Left hindlimb (tissue), 1 donor: ENCODE measurements at places on chromosomes 3 and 15.

DNA sequence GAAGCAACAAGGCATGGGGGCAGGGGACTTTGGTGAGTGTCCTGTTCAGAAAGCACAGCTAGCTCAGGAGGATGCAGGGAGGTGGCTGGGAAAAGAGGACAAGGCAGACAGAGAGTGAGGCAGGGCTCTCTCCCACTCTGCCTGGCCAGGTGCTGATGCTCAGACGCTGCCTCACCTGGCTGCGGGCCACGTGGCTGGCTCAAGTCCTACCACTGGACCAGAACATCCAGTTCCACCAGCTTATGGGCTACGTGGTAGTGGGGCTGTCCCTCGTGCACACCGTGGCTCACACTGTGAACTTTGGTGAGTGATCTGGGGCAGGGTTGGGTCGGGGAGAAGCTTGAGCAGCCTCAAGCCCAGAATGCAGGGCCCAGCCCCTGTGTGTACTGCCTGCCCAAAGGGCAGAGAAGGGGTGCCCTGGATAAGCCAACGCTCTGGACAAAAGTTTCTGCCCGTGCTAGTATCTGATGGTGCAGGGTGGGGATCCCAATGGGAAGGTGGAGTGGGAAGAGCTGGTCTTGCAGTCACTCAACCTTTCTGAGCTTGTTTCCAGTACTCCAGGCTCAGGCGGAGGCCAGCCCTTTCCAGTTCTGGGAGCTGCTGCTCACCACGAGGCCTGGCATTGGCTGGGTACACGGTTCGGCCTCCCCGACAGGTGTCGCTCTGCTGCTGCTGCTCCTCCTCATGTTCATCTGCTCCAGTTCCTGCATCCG lies 20.9 kb downstream of the NOX5 start:
- no peak for DNase-seq

DNA sequence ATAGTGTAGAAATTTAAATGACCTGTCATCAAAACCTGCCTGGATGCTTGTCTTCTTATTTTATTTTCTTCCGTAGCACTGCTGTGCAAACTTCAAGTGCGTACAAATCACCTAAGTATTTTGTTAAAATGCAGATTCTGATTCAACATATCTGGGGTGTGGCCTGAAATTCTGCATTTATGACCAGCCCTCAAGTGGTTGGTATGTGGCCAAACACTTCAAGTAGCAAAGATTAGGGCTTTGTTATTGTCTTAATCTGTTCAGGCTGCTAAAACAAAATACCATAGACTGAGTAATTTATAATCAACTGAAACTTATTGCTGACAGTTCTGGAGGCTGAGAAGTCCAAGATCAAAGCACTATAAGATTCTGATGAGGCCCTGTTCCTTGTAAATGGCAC lies 97.6 kb upstream of the LRRC3B start:
- no peak for DNase-seq

DNA sequence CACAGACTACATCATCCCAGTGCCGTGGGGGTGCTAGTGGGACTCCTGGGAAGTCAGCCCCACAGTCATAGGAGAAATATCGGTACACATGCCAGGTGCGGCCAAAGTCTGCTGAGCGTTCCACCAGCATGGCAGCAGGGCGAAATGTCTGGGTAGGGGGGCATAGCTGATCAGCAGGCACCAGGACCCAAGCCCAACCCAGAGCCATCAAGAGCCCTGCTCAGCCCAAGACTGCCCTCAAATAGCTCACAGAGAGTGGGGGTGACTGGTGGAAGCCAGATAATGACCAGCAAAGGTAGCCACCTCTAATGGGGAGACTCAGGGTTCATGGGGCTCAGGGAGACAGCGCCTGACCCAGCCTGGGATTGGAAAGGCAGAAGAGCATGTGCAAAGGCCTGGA lies 1.3 kb downstream of the LAMB2 start:
- DNase-seq = no peak

DNA sequence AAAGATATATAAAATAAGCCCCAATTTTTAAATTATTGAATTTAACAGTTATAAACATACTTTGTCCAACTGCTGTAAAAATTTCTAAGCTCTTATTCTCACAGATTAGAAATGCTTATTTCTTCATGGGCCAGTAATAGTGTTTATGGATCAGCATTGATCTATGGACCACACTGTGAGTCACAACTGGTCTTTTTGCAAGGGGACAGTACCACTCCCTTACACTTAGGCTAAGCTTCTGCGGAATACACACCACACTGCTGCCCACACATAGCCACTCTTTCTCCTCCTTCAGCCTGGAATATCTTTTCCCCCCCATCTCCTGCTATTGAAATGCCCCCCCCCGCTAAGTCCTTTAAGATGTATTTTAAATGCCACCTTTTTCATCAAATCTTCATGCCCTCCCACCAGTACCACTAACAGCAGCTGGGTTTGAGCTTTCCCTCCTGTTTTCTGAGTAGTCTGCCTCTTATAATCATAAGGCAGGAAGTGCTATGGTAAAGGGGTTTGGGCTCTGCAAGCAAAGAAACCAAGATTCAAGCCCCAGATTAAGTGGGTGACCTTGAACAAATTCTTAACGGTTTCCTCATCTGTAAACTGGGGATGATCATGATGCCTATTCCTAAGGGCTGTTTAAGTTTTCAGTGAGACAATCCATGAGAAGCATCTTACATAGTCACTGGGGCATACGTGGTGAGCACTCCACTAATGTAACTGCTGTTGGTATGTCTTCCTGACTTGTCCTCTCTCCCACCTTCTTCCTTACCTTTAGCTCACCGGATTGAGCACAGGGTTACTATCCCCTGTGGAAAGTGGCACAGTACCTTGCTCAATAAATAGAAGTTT lies 69.2 kb downstream of the DCUN1D1 start:
- DNase-seq = no peak

GRCh38 chr3:58580826-58581327 lies 3.7 kb upstream of the FAM107A start:
- no peak for DNase-seq

- DNase-seq = no peak
These were observed 449.3 kb downstream of the ROBO2 start for GRCh38 chr3:77489216-77489615.

- DNase-seq = no peak
These were observed 195.1 kb downstream of the EPHA6 start for GRCh38 chr3:97009427-97010019.

- DNase-seq = no peak
These were observed 16.6 kb upstream of the CX3CR1 start for GRCh38 chr3:39296197-39297077.

DNA sequence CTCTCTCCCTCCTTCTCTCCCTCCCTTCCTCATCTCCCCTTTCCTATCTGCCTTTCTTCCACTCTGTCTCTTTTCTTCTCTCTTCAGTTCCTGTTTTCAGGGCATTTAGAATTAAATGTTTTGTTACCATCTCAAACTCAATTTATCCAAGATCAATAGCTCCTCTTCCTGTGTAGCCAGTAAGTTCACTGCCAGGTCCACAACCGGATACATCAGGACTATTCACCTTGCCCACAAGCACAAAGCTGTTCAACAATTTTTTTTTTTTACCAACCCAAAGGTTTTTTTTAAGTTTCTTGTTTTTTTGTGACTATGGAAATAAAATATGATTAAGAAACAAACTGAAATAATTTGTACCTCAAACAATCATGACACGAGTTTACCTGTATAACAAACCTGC lies 26.1 kb downstream of the FBN1 start:
- no peak for DNase-seq

- DNase-seq = no peak
These were observed 22.9 kb upstream of the SMAD6 start for GRCh38 chr15:66679061-66679656.

DNA sequence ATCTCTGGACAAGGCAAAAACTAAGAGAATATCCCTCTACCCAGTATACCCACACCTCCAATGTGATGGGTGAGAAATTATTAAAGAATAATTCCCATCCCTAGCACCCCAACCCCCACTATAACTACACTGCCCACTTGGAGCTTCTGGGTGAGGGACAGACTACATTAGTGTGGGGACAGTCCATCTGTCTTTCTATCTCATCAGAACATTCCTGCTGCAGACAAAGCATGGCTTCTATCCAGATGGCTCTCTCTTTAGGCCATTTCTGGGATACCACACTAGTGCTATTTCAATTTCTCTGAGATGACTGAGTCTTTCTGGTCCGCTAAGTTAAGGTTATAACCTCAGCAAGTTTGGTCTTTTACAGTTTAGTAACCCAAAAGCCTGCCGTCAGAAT lies 6.6 kb downstream of the CSNK1G1 start:
- no peak for DNase-seq

GRCh38 chr3:126777366-126777765 lies 73.3 kb downstream of the CHCHD6 start:
- no peak for DNase-seq

- no peak for DNase-seq
These were observed 427.9 kb upstream of the RASGRP1 start for GRCh38 chr15:38992506-38992905.

DNA sequence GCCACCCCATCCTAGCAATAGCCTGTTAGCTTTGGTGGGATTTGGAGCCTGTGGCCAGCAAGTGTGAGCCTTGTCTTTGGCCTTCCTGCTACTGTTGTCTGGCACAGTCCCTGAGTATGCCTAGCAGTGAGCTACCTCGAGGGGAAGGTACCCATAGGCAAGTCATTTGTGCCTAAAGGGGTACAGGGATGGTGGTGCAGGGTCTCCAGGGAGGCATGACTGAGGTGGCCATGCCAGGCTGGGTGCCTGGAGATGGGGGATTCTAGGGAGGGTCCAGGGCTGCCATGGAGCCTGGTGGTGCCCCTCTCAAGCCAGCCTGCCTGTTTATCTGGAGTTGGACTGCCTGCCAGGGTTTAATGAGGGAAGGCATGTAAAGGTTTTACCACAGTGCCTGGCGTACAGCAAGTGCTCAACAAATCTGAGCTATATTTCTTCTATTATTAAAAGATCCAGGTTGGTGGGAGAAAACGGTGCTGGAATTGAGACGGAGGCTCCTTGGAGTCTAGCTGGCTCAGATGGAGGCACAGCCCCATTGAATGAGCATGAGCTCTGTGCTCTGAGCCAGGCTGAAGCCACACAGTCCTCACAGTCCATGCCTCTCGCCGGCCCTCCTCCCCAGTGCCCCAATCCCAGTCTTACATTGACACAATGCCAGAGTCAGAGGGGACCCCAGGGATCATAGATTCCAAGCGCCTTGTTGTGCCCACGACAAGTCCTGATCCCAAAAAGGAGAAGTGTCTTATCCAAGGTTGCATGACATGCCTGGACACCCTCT lies 76.2 kb downstream of the CORO2B start:
- DNase-seq = no peak

GRCh38 chr3:35224565-35225295 lies 414.6 kb upstream of the ARPP21 start:
- no peak for DNase-seq

GRCh38 chr3:72682936-72683452 lies 165.3 kb downstream of the SHQ1 start:
- no peak for DNase-seq

- DNase-seq = no peak
These were observed 192.7 kb downstream of the MBNL1 start for GRCh38 chr3:152461460-152461859.

GRCh38 chr3:48409291-48410201 lies 20.3 kb downstream of the PLXNB1 start:
- no peak for DNase-seq

DNA sequence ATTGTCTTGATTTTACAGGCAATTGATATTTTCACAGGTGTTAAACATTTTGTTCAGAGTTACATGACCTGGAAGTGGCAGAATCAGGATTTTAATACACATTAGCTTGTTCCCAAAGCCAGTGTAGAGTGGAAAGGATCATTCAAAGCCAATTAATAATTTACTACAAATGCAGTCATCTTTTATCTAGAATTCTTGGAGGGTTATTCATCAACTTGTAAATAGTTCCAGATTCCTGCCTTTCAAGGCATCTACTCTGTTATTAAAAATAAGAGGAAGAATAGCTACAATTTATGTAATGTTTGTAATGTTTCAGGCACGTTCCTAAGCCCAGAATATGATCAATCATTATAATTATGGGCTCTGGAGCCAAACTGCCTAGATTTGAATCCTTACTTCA lies 358.5 kb downstream of the ZNF385D start:
- DNase-seq = no peak

DNA sequence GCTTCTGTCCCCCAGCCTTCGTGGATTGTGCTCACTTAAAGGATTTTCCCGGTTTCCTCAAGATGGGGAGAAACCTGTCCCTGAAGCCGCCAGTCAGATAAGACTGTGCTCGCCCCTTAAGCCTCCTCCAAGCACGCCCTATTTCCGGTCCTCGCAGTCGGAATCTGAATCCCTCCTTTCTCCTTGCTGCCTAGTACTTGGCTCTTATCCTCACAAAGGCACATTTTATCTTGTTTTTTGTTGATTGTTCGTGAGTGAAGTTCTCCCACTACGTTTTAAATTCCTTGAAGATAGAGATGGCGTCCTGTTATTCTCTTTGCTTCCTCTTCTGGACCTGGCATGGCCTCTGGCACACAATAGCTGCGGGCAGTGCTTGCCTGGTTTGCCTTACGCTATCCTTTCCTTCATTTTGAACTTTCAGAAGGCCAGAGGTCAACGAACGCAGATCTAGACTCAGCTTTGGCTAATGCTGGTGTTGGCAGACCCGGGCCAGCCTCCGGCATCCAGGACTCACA lies 1.7 kb downstream of the CLDN11 start:
- DNase-seq = no peak

- DNase-seq = no peak
These were observed 6.4 kb upstream of the NFKBIZ start for GRCh38 chr3:101842935-101843330.

DNA sequence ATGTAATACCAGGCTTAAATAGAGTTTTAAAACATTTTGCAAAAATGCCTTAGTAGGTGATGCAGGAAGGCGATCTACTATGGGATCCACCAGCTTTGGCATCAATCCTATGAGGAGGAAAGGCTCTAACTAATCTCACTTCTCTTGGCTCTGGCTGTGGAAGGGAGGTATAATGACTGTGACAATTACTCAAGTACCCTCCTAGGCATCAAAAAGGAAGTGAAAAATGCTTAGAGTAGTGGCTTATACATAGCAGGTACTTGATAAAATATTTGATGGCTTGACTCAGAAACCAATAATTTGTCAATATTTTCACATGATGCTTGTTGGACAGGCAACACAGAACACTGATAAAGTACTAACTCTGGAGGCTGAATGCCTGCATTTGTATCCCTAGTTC lies 34.1 kb upstream of the SERPINI2 start:
- DNase-seq = no peak

DNA sequence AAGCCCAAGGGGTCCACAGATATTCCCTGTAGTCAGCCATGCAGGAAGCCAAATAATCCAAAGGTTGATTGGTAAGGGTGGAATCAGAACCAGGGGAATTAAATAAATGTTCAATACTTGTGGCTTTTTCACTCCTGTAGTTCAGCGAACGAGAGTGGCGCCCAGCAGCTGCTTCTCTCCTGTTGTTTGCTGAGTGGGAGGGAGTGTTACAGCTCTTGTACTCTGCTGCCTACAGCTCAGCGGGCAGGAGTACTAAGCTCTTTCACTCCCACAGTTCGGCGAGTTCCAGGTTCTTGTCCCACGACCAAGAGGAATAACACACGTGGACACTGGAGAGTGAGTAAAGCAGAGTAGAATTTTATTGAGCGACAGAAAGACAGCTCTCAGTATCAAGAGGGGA lies 105.9 kb downstream of the MOBP start:
- DNase-seq = no peak

GRCh38 chr3:129230311-129231019 lies 18.9 kb upstream of the COPG1 start:
- DNase-seq = no peak

GRCh38 chr3:73332558-73332957 lies 271.1 kb downstream of the EBLN2 start:
- DNase-seq = no peak

- no peak for DNase-seq
These were observed 26.7 kb downstream of the SLC6A1 start for GRCh38 chr3:11019116-11019819.
